ENCODE measurements at places on chromosomes 2 and 18.

DNA sequence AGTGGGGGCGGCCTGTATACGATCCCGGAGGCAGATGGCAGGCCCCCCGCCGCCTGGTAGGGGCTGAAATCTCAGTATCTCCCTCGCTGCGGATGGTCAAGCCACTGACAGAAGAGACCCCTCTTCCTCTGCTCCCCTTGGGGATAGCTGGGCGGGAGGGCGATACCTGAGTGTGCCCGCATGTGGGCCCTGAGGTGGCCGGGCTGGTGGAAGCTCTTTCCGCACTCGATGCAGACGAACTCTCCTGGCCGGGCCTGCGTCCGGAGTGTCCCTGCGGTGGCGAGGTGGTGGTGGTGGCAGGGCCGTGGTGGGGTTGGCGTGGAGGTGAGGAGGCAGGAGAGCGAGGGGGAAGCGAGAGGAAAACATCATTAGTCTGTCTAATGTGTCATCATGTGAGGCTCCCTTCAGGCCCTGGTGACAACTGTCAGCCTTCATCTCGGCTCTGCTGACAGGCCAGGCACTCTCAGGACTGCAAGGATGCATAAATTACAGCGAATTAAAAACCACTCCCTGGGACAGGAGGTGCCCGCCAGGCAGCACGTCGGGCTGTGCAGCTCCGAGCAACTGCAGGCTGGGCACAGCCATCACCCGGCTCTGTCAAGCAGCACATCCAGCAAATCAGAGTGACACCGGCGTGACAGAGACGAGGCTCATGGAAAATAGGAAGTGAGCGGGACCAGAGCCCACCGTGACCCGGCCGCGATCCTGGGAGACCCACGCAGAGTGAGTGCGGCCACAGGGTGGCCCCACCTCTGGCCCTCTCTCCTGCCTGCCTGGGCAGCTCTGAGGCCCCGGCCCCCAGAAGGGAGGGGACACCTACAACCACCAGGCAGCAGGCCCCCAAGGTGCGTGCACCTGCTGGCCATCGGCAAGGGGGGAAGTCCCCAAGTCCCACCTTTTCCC, 123.5 kb downstream of the ZNF516 start:
- DNase-seq = no peak

DNA sequence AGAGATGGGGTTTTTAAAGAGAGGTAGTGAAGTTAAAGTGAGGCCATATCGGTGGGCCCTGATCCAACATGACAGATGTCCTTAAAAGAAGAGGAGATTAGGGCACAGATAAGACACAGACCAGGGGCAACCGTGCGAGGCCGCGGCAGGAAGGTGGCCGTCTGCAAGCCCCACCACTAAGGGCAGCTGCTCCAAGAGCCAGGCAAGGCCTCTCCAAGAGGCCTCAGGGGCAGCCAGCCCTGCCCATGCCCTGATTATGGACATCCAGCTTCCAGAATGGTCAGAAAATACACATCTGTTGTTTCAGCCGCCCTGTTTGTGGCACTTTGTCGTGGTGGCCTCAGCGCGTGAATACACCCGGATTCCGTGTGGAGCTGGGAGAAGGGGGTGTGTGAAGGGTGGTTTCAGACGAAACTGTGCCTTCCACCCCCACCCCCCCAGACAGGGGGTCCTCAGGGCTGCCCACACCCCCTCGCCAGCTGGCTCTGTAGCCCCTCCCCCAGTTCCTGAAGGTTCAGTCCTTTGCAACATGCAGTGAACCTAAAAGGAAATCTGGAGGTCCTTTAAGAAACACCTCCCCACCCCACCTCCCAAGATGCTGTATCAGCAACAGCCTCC, 74.1 kb upstream of the SMAD7 start:
- no peak for DNase-seq

- no peak for DNase-seq
These were observed 53.5 kb downstream of the TEX51 start for GRCh38 chr2:126952216-126952615.

DNA sequence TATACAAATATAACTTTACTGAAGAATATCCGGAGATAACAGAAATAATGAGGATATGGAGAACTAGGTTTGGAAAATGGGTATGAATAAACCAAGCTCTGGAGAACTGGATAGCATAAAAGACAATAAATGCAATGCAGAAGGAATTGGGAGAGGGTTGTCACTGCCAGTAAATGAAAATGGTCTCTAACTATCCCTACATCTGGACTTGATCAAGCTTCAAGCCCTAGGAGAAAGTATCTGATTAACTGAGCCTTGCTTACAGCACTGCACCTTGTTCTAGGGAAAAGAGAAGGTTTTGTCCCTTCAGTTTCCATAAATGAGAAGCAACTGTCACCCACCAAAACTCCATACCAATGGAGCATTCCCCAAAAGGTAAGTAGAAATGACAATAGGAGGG, 514.6 kb upstream of the ZEB2 start:
- no peak for DNase-seq

GRCh38 chr2:220704081-220704480, 868.0 kb downstream of the EPHA4 start:
- no peak for DNase-seq

DNA sequence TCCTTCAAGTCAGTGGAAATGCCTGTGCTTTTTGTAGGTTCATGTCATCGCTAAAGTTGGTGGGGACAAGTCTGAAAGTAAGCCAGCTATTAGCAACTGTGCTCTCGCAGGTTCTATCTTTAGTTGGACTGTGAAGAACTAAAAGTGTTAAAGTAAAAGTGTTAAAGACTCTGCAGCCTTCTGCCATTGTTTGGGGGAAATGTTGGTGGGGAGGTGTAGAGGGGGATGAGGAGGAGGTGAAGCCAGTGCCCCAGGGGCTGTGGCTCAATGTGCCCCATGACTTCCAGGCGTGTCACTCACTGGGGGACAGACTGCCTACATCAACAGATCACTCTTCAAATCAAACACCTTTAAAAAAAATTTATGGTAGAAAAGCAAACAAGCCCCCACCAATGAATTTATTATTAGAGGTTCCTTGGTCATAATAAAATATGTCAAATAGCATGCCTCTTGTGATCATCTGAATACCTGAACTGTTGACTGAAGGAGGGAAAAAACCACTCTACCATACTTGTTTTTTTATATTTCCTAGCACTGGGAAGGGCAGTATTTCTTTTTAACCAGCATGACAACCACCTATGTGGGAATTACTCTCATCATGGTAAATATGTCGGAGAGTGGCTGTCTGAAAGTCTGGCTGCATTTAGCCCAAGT, 19.3 kb downstream of the TGFA start:
- DNase-seq = no peak

DNA sequence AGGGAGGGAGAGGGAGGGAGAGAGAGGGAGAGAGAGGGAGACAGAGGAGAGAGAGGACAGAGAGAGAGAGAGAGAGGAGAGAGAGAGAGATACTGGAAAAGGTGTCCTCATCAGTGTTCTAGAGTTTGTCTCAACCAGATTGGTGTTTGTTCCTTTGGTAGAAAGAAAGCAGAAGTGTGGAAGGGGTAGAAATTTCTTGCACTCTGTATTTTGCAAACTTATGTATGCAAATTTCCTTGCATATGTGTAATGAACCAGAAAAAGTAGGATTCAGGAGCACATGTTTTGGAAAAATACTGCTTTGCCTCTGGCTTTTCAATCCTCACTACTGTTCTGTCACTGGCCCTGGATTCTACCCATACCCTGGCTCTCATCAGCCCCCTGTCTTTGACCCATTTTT, 1.1 kb upstream of the SP140 start:
- DNase-seq = no peak

- DNase-seq = peak; percentile 81
These were observed 95.4 kb downstream of the HNMT start for GRCh38 chr2:138059487-138060300.

- no peak for DNase-seq
These were observed 51.8 kb upstream of the CTDP1 start for GRCh38 chr18:79627750-79628294.

DNA sequence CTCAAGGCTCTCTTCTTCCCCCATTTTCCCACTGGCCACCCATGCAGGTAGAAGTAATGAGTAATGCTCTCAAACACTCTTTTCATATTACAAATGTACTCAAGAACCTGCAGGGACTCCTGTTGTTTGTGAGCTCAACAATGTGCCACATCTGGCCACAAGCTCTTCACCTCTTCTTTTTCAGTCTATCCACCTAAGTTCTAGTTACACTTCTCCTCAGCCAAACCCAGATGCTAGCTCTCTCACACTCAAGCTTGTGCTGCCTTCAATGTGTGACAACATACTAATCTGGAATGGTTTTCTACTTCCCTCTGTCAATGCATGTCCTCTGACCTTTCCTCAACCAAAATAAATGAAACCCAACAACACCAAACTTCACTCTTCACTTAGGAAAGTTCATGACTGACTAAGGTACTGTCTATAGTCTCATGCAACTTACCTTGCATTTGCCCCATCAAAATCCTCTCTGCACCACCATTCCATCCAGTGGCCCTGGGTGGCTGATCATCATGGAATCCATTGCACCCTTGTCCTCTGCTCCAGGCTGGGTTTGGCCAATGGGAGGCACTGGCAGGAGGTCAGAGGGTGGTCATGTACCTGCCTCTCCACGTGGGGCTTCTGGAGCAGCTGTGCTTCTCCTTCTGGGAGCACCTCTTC, 5.3 kb upstream of the IL18R1 start:
- no peak for DNase-seq

DNA sequence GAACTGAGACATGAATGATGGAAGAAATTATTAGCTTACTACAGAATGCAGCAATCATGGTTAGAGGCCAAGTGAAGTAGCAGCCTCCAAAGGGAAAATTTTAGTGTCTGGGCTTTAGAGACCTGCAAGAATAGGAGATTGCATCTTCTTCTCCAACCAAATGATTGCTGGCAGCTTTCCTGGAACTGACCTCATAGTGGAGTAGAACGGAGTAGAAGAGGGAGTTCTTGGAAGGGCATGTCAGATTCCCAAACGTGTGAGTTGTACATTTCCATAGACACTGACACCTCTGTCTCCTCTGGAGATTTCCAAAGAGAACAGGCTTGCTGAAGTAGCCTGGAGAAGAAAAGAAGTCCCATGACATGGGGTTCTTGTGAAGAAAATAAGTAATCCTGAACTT, 169.8 kb upstream of the ERBB4 start:
- no peak for DNase-seq

DNA sequence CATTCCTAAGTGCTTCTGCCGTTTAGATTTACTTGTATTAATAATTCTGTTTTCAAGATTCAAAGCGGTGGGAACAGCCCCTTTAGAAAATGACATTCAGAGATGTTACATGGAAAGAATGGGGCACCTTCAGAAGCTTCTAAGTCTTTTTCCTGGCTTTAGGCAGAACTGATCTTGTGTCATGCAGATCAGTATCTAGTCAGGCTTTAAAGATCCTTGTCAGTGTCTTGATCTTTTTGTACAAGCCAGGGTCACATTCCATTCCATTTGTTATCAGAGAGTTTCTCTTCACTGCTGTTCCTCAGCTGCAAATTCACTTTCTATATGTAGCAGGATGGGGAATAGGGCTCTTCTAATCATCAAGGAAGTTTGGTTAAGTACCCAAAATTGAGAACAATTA, 275.3 kb downstream of the DCC start:
- no peak for DNase-seq

- DNase-seq = no peak
These were observed 64.5 kb downstream of the ADI1 start for GRCh38 chr2:3454802-3455201.

DNA sequence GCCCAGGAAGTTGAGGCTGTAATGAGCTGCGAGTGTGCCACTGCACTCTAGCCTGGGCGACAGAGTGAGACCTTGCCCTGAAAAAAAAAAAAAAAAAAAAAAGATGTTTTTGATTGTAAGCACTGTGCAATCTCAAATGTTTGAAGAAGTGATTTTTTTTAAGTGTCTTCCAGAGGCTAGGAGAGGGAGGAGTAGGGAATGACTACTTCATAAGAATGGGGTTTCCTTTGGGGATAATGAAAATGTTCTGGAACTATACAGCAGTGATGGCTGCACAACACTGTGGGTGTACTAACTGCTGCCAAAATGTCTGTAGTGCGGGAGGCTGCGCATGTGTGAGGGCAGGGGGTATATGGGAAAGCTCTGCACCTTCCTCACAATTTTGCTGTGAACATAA, 83.7 kb downstream of the MCFD2 start:
- DNase-seq = no peak

GRCh38 chr2:211437396-211437795, 881.0 kb downstream of the CPS1 start:
- DNase-seq = no peak

DNA sequence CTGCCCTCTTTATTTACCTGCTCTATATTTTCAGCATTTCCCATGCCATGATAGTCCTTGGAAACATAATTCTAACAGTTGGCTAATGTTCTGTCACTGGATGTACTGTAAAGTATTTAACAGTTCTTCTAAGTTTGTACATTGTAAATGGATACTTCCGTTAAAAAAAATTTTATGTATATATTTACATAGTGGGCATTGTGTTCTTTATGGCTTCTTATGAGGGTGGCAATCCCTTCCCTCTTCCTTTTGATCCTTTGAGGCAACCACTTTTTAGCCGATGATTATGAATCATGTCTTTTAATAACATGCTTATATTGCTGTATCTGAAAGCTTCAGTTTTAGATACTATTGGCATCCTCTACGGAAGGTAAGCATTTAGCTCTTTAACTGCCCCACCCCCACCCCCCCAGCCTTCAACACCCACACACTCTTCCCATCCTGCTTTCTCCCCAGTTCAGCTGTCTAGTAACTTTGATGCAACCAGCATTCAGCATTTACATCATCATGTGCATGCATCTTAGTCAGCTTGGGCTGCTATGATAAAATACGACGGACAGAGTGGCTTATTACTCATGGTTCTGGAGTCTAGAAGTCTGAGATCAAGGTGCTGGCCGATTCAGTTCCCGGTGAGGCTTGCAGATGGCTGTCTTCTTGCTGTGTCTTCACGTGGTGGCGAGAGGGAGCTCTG, 21.0 kb upstream of the EDAR start:
- DNase-seq = peak; percentile 58

GRCh38 chr18:25597476-25597875, 245.5 kb upstream of the ZNF521 start:
- DNase-seq = no peak

GRCh38 chr18:54604211-54604610, 13.2 kb downstream of the DYNAP start:
- no peak for DNase-seq

- DNase-seq = no peak
These were observed 35.5 kb downstream of the PELI1 start for GRCh38 chr2:64108666-64109241.

GRCh38 chr2:205776139-205776538, 93.8 kb downstream of the NRP2 start:
- DNase-seq = peak; percentile 59
